Fibroblast of skin of right quadriceps (primary cell): ENCODE measurements at places on chromosomes 7 and 10.

GRCh38 chr10:86690657-86691084 lies 22.4 kb downstream of the LDB3 start:
- no peak for DNase-seq

DNA sequence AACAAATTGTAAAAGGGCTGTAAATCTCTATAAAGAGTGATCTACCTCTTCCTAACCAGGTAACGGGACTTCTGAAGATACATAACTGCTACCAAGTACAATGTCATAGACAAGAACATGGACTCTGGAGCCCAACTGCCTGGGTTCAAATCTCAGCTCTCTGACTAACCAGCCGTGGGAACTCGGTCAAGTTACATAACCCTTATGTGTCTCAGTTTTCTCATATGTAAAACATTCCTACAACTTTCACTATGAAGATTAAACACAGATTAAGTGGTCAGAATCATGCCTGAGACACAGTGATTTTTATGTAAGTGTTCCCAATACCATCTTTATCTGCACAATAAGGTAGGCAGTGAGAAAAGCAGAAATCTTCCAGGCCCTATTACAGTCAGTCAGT lies 52.6 kb downstream of the ITGB1 start:
- no peak for DNase-seq

GRCh38 chr10:1523221-1523620 lies 214.1 kb downstream of the ADARB2 start:
- DNase-seq: no peak

GRCh38 chr10:48529331-48529730 lies 75.5 kb downstream of the ARHGAP22 start:
- no peak for DNase-seq

DNA sequence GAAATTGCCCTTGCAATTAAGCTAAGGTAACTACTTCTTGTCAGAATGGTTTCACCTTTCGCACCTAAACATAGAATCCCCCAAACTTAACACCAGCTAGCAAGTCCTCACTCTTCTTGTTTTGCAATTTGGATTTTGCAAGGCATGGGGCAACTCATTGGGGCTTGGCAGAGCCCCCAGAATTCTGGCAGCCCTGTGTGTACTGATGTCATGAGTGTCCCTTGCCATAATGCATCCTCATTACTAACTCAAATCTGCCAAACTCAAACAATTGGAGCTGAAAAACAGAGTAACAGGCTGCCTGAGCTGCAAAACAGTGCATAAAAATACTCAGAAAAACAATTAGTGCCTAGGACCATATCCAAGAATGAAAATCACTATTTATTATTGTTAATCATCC lies 7.9 kb upstream of the XPNPEP1 start:
- DNase-seq: no peak

DNA sequence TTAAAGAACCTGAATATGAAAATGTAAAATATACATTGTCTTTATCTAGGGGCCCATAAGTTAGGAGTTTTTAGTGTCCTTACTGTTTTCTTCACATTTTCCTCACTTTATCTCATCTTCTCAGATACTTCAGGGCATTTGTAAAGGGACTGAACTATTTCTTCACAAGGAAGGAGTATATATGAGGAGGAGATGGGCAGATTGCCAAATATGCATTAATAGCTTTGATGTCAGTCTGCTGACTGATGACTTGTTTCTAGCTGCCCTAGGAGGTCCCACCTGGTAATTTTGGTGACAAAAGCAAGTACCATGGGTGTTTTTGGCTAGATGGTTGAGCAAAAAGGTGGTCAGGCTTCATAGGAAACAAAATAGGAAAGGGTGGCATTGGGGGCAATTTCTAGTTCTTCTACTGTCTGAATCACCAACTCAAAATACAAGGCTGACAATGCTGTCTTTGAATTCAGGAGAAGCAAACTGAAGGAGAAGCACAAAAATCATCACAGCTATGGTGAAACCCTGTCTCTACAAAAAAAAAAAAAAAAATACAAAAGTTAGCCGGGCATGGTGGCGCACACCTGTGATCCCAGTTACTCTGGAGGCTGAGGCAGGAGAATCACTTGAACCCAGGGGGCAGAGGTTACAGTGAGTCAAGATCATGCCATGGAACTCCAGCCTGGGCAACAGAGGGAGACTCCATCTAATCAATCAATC lies 10.4 kb upstream of the STRIP2 start:
- DNase-seq: peak; percentile 24

GRCh38 chr10:97861097-97861750 lies 11.6 kb downstream of the GOLGA7B start:
- peak; percentile 26 for DNase-seq

DNA sequence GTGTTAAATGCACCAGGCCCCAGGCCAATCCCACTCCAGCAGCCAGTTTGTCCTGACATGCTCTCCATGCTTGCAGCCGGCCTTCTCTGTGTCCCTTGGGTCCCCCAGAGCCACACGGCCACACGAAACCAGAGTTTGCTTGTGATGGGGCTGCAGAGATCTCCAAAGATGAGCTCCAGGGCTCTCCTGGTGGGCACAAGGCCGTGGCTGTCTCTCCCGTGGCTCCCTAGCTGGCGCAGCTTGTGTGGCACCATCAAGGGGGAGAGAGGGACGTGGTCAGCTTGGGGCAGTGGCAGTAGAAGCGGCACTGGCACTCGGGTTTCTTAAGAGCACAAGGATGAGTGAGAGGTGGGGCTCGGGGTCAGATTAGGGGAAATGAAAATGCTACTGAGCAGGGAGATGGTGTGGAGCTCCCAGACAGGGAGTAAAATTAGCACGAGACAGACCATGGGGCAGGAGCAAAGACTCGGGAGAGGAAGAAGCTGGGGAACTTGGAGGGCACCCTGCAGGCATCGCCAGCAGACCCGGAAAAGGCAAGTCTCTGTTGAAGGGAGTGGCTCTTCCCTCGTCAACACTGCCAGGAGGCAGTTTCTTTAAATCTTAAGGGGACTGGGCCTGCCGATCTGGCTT lies 572.5 kb upstream of the FOXK1 start:
- DNase-seq: no peak

- no peak for DNase-seq
Observed at GRCh38 chr7:42878303-42878702, 33.6 kb downstream of the C7orf25 start.

DNA sequence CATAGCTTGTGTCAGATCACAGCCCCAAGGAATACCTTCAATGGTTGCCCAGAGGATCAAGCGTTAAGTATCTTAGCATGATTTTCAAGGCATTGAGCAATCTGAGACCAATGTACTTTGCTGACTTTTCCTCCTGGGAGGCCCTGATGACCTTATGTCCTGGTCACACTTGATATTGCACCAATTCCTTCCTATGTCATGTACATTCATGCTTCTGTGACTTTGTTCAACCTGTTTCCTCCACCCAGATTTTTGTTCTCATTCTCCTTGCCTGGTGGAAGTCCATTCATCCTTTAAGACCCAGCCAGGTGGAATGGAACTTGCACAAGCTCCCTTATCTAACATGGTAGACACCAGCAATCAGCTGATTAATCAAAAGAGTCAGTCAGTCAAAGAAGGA lies 160.8 kb downstream of the PFKFB3 start:
- no peak for DNase-seq

DNA sequence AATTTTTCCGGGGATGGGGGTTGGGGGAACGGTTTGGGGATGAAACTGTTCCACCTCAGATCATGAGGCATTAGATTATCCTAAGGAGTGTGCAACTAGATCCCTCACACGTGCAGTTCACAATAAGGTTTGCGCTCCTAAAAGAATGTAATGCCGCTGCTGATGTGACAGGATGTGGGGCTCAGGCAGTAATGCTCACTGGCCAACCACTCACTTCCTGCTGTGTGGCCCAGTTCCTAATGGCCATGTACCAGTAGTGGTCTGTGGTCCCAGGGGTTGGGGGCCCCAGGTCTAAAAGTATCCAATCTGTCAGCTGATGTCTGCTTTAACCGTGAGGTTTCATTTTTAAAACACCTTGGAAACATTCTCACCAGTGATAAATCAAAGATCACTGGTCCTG lies 2.2 kb downstream of the STN1 start:
- no peak for DNase-seq

- DNase-seq: no peak
Observed at GRCh38 chr10:45627412-45628048, 45.0 kb downstream of the ZFAND4 start.

- peak; percentile 15 for DNase-seq
Observed at GRCh38 chr10:43048301-43049051, 28.4 kb upstream of the RET start.

DNA sequence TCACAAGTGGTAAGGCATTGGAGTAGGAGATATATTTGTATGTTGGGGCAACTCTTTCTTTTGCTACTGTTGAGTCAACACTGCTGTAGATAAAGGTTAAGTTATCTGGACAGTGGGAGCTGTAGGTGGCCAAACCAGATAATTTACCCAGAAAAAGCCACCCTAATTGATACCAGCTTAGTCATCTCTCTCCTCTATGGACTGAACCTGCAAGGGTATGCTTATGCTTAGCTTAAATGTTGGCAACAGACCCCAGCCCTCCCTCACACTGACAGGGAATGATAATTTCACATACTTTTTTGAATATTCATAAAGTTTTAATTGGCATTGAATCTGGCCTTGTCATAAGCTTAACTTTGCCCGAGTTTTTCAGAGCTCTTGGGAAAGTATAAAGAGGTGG lies 66.3 kb downstream of the CREB5 start:
- no peak for DNase-seq

GRCh38 chr7:48441848-48442492 lies 270.7 kb downstream of the ABCA13 start:
- DNase-seq: no peak

DNA sequence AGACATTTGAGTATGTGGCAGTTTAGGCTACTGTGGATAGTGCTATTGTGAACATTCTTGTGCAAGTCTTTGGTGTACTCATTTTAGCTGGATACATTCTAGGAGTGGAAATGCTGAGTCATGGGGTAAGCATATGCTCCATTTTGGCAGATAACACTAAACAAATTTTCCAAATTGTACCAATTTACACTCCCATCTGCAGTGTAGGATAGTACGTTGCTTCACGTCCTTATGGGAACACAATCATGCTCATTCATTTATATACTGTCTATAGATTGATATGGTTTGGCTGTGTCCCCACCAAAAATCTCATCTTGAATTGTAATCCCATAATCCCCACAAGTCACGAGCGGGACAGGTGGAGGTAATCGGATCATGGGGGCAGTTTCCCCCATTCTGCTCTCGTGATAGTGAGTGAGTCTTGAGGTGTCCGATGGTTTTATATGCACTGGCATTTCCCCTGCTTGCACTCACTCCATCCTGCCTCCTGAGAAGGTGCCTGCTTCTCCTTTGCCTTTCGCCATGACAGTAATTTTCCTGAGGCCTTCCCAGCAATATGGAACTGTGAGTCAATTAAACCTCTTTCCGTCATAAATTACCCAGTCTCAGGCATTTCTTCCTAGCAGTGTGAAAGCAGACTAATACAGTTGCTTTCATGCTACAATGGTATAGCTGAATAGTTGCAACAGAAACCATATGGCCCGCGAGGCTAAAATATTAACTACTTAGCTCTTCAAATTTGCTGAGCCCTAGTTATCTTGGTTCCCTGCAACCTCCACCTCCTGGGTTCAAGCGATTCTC lies 25.6 kb downstream of the RNF216 start:
- peak; percentile 82 for DNase-seq

DNA sequence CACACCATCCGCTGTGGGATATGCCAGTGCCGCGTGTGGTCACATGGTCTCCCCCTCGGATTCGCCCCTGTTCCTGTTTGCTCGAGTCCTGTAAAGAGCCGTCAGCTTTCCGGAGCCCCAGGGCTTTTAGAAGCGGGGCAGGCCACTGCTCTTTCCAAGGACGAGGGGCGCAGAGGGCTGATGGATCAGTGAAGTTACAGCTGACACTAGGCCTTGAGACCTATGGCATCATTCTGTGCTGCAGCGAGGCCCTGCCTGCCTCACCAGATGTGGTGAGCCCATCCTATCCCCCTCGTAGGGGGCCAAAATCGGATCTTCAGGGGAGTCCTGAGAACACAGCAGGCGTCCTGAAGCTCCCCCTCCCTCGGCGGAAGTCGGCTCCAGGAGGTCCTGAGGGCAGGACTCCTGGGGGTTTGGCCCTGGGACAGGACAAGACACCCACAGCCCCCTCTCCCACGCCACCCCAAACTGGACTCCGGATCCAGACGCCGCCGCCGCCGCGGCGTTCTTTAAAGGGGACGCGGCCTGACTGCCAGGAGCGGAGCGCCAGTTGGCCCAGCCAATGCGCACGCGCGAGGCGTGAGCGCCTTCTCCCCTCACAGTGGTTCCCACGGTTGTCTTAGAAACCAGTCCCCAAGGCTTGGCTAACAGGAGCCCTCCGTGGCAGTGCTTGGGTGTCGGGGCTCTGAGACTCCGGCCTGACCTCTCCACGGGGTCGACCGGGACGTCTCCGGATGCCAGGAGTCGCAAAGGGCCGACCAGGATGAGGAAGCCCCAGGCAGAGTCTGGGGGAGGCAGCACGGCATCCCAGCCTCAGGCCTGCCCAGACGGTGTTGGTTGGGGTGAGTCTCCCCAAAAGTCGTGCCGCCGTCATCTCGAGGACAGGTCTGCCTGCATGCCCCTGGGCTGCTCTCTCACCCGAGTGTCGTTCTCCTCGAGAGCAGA lies 371.7 kb downstream of the ZNF716 start:
- no peak for DNase-seq

DNA sequence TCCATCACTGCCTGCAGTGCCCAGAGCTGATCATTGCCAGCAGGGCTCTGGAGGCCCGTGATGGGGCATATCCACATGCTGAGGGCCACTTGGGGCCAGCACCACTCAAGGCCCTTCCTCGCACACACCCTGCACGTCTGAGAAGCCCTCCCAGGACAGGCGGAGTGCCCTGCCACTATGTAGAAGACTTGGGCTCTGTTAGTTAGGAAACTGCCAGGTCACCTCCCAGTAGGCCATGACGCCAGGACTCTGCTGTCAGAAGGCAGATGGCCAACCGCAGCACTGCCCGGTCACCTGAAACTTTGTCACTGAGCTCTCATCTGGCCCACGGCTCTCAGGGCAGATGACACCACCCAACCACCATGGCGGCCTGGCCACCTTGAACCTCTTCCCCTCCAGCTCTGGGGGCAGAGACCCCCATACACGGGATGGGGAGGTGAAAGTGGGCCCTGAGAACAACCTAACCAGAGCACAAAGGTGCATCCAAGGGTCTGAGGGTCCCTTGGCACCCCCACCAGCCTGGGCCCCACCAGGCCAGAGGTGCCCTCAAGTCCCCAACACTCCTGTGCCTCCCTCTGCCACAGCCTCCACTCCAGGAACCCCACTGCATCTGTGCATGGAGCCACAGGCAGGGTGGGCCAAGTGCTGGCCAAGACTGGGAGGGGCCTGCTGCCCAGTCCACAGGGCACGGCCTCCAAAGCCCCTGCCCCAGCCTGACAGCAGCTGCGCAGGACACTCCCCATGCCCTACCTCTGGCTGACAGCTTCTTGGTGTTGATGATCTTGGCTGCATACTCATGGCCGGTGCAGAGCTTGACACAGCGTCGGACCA lies 41.8 kb downstream of the CAMK2B start:
- DNase-seq: no peak

GRCh38 chr10:127999297-128000129 lies 92.6 kb downstream of the PTPRE start:
- no peak for DNase-seq

DNA sequence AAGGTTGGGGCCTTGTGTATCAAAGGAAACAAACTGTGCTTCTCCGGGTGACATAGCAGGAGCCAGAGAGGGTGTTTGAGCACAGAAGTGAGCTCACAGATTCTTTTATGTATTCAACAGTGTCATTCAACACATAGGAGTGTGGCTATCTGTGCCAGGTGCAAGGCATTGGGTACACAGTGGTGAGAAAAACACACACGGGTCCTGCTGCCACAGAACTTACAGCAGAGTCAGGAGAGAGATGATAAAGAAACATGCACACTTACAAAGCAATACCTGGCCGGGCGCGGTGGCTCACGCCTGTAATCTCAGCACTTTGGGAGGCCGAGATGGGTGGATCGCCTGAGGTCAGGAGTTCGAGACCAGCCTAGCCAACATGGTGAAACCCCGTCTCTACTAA lies 16.3 kb upstream of the ECHDC3 start:
- no peak for DNase-seq
